ENCODE measurements at places on chromosomes 2 and 18. TPM values are rescaled to one million over a fixed set of nuclear protein-coding genes. Genes with fewer than 3 reads are reported as not detected.

The PFN4 gene
- not detected for polyA plus RNA-seq

The RASGRP3 gene
- 5.7 TPM for polyA plus RNA-seq

The ABCB11 gene
- polyA plus RNA-seq: 0.03 TPM

The SNED1 gene
- polyA plus RNA-seq: 0.66 TPM

The IL1R1 gene
- 0.35 TPM for polyA plus RNA-seq

The IL36A gene
- not detected for polyA plus RNA-seq
